ENCODE measurements at places on chromosomes 1 and 21. TPM values are rescaled to one million over a fixed set of nuclear protein-coding genes. Genes with fewer than 3 reads are reported as not detected.

DNA sequence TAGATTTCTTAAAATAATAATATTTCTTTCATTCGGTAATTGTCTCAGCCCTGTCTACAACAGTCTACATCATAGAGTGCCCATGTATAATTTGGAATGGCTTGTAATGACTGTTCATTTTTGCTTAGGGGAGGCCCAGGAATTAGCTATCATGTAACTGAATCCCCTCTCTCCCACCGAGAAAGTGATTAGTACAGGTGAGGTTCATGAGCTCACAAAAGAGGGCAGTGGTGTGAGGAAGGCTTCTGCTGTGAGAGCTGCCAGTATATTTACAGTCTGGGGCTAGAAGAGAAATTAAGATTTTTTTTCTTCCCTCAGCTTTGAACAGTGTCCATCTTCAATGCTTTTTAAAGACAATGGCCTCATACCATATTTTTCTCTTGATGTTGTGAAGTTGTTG lies 340.7 kb downstream of the ADGRL2 start:
- DNase-seq = no peak

GRCh38 chr1:7886405-7886745 lies 33.5 kb upstream of the UTS2 start:
- no peak for DNase-seq

Gene SPATA21
- 0.10 TPM for polyA plus RNA-seq

DNA sequence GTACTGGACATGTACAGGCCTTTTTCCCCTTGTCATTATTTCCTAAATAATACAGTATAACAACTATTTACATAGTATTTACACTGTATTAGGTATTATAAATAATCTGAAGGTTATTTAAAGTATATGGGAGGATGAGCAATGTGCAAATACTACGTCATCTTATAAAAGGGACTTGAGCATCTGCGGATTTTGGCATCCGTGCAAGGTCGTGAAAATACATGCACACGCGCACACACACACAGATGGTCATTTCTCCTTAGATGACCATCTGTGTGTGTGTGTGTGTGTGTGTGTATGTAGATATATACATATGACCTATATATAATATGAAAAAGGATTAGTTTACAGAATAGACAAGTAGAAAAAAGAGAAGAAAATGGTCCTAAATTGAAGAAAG lies 15.4 kb downstream of the ALG14 start:
- no peak for DNase-seq

GRCh38 chr1:93629101-93630059 lies 52.3 kb downstream of the BCAR3 start:
- peak; percentile 53 for DNase-seq

DNA sequence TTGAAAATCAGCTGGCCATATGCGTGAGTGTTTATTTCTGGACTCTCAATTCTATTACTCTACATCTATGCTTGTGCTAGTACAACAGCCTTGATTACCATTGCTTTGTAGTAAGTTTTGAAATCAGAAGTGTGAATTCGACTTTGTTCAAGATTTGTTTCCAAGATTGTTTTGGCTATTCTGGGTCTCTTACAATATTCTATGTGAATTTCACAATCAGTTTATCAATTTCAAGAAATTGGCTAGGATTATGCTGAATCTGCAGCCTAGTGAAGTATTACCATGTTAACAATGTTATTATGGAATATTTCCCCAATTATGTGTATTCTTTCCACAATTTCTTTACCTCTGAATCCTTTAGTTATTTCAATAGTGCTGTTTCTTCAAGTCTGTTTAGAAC lies 19.5 kb downstream of the SFPQ start:
- no peak for DNase-seq

Gene RNF223
- polyA plus RNA-seq = not detected

GRCh38 chr1:209659909-209660308 lies 7.7 kb upstream of the LAMB3 start:
- DNase-seq = no peak

Gene TEKT2
- 1.2 TPM for polyA plus RNA-seq

GRCh38 chr1:84698151-84699110 lies 8.2 kb upstream of the SSX2IP start:
- no peak for DNase-seq

DNA sequence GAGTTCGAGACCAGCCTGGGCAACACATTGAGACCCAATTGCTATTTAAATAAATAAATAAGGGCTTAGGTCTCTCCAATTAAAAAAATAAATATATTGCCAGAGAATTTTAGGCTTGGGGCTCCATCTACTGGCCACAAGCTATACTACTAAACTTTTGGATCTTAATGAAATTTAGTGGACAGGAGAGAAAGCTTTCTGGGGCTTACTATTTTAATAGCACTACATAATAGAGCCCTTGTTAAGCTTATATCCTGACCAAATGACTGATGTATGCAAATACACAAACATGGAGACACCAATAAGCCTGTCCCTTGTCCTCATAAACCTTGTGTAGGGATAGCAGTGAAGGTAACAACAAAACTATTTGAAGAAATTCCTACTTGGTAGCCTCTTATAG lies 18.4 kb downstream of the CCT3 start:
- peak; percentile 43 for DNase-seq

DNA sequence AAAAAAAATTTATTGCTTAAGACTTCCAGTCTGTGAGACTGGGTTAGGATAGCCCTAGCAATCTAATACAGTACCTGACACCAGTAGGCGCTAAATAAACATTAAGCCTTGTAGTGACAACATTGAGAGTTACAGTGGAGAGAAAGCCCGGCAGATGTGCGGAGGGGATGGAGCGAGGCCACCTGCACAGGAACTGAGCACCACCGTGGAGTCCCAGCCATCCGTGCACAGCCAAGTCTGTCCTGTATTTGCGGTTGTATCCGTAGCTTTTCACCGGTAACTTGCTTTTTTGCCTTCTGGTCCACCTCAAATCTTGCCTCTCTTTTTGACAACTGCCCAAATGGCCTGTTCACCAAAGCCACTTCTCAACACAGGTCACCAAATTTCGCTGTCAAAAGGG lies 260.1 kb downstream of the GPATCH2 start:
- no peak for DNase-seq

GRCh38 chr1:9482403-9482802 lies 56.9 kb upstream of the SLC25A33 start:
- no peak for DNase-seq

- no peak for DNase-seq
These were observed 3.7 kb downstream of the ARHGEF16 start for GRCh38 chr1:3457910-3458883.

- DNase-seq = no peak
These were observed 108.8 kb downstream of the TNFSF18 start for GRCh38 chr1:172941945-172942344.

DNA sequence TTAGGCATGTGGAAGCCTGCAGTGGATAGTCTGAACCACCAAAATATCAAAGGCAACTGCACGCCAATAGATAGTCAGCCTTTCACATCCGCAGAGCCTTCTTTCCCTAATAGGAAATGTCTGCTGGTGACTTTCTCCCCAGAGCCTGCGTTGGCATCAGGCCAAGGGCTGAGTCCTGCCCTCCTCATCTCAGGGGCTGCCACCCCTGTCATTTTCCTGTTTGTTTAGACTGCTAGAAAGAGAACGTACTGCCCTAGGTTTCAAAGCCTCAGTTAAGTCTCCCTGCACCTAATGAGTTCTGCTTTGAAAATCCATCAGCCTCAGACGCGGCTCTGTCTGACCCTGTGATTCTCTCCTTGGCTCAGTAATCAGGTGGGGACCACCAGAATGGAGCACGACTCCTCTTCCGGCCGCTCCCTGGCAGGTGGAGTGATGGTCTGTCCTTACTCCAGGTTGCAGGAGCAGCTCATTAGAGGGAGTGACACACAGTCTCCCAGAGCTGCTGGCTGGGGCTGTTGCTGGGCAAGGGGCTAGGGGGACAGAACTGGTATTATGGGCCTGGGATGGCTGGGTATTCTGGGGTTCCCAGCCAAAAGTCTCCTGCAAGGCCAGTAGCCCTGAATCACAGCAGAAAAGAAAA lies 27.3 kb downstream of the STUM start:
- DNase-seq = peak; percentile 71

GRCh38 chr1:68228851-68229250 lies 3.5 kb downstream of the WLS start:
- DNase-seq = no peak

DNA sequence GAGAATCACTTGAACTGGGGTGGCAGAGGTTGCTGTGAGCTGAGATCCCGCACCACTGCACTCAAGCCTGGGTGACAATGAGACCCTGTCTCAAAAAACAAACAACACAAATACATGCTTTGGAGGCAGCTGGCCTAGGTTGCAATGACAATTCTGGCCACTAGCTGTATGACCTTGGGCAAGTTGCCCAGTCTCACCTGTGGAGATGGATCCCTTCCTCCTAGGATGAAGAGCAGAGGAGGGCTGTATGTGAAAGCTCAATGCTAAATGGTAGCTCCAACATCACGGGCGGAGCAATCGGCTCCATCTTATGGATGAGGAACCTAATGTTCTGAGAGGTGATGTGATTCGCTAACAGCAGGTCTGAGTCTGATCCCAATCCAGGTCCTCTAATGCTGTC lies 20.6 kb downstream of the ADORA1 start:
- DNase-seq = no peak

DNA sequence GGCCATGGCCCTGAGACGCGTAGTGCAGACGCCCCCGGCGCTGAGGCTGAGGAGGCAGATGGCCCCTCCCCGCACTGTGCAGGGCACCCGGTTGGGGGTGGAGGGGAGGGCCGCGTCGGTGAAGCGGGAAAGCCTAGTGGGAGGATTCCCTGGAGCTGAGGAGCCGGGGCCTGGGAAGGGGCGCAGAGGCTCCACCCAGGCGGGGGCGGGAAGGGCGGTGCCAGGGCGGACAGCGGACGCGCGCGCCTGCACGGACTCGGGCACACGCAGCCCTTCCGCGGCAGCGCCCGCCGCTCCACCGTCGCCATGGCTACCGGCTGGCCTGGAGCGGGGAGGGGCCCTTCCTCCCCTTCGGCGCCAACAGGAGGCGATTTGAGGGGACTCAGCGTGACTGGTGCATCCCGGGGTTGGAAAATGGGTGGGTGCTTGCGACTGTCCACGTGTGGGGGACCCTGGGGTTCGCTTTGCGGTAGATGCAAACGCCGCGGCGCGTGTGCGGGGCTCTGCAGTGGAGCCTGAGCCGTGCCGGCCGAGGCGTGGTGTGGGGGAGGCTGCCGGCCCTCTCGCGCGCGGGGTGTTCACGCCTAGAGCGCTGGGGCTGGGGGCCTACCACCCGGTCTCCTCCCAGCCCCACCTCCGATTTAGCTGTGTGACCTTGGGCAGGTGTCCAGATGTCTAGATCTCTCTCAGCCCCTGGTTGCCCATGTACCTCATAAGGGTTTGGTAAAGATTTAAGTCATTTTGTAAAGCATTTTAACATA lies 35.1 kb downstream of the PTPRF start:
- DNase-seq = peak; percentile 95

Gene OR6N1
- polyA plus RNA-seq = not detected

Gene ILF2
- polyA plus RNA-seq = 236 TPM

GRCh38 chr1:171654201-171654941 lies 1.9 kb upstream of the MYOC start:
- DNase-seq = no peak

Gene ALPL
- 1.3 TPM for polyA plus RNA-seq

- no peak for DNase-seq
These were observed 1170.2 kb upstream of the PRMT6 start for GRCh38 chr1:105886309-105886708.

GRCh38 chr1:111990026-111990877 lies 784 bp upstream of the KCND3 start:
- DNase-seq = no peak
